Stimulated activated CD4-positive, alpha-beta T cell treated with anti-CD3 and anti-CD28 coated beads, Interleukin-12 subunit alpha, Interleukin-12 subunit beta, amount 100 ng/mL, for 24 hours (primary cell): ENCODE measurements at places on chromosomes 6 and 20.

DNA sequence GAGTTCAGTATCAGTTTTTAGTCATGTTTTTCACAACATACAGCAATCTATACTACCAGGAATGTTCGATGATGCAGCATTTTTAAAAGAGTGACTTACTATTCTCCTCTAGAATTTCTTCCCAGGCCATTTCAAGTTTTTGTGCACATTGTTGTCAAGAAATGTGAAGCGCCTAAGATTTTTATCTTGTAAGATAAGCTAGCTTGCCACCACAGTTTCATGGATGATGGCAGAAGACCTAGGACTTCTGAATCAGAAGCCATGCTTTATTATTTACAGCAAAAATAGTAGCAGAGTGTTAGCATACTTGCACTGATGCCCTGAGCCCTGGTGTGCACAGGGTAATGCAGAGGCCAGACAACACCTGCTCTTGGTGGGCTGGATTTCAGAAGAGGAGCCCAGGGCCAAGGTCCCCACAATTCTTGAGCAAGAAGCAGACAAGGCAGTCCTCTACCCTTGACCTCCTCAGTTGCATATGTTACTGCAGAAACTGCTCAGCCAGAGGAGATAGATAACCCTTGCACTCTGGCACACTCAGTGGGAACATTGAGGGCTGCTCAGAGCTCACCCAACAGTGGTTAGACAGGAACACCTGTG is 99.2 kb downstream of the QKI start:
- DNase-seq: no peak

GRCh38 chr6:128738112-128738511 is 144.8 kb upstream of the LAMA2 start:
- no peak for DNase-seq

DNA sequence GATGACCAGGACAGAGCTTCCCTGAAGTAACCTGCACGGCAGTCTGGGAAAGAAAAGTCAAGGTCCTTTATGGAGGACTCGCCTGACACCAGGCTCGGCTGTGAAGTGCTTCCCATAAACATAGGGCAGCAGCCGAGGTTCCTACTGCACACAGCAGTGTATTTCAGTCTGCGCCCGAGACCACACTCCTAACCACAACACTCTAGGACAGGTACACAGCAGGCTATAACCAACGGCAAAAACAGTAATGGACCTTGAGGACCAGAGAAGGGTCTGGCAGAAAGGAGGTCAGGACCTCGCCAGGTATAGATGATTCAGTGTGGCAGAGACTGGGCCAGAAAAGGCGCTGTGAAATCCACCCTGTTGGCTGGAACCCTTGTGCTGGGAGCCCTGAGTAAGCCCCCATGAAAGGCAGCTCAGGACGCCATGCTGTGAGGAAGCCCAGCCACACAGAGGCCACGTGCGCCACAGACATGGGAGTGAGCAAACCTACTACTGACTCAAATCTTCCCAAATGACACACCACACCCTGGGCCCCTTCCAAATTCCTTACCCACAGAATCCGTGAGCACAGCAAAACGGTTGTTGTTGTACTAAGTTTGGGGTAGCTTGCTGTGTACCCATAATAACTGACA is 129.6 kb upstream of the CST7 start:
- DNase-seq: no peak

DNA sequence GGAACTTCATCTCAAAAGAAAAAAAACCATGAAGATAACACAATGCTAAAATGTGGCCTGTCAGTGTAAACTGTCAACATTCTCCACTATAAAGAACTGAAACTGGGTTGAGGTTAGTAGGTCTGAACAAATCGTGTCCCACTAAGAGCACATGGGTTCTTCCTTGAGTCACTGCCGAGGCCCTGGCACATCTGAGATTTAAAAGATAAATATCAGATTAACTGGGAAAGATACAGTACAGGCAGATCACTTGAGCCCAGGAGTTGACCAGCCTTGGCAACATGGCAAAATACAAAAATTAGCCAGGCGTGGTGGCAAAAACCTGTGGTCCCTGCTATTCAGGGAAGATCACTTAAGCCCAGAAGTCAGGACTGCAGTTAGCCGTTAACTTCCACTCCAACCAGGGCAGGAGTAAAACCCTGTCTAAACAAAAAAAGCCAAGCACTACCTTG is 5.6 kb downstream of the EEF1A1 start:
- no peak for DNase-seq

DNA sequence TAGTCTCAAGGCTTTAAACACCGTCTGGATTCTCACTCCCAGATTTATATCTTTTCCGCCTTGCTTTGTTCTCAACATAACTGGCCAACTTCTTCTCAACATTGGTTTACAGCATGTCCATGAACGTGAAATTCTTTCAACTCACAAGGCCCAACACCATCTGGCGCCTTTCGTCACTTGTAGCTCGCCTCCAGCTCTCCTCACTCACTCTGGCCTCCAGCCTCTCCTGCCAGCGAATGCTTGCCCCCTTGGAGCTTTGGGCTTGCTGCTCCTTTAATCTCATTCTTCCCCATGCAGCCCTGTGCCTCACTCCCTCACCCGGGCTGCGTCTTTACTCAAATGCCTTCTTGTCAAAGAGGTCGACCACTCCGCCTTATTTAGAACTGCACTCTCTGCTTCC is 324.5 kb downstream of the PRKN start:
- no peak for DNase-seq
